ENCODE measurements at places on chromosomes 1 and 21.

- H3K4me1 ChIP-seq, result no peaks in the 10 kb centered on the region
- no peak overlapping the region for H3K4me3 ChIP-seq
These were observed 468.1 kb upstream of the PTBP2 start for GRCh38 chr1:96253246-96254035.

GRCh38 chr1:18612073-18612472 lies 18.6 kb upstream of the PAX7 start:
- no peak for DNase-seq
- H3K4me3 ChIP-seq, result no peak overlapping the region
- peaks cover 6% of the 10 kb centered on the region for H3K27me3 ChIP-seq
- no peaks in the 10 kb centered on the region for H3K4me1 ChIP-seq
- H3K36me3 ChIP-seq, result no peaks in the 10 kb centered on the region

DNA sequence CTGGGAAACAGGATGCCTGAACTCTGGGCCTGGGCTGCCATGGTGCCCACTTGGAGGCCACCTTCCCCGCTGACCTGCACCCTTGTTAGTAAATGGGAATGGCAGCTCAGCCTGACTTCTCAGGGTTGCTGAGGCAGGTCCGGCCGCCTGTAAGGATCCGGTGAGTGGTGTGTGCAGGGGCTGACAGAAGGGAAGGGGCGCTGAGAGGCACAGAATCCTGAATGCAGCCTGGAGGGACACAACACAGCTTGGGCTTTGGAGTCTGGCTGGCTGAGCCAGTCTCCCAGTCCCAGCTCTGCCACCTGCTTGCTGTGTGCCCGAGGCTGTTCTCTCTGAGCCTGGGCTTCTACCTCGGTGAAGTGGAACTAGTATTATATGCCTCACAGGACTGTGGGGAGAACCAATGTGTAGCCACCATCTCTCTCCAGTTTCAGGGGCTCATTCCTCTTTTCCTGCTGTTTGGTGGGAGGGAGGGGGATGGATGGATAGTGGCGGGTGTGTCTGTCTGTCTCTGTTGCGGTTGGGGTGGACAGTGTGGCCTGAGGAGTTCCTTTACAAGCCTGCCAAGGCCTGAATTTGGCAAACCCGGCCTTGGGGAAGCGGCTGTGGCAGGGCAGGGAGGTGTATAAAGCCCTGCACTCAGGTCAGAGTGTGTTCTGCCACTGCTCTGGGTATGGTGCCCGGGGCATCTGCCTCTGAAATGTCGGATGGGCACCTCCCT lies 18.0 kb downstream of the ADORA1 start:
- H3K27me3 ChIP-seq, result no peaks in the 10 kb centered on the region
- DNase-seq, result no peak
- H3K36me3 ChIP-seq, result no peaks in the 10 kb centered on the region
- no peaks in the 10 kb centered on the region for H3K4me1 ChIP-seq
- no peak overlapping the region for H3K4me3 ChIP-seq
- H3K27ac ChIP-seq, result no peak overlapping the region

- H3K27ac ChIP-seq, result peak overlapping the region; percentile 80
- no peaks in the 10 kb centered on the region for H3K36me3 ChIP-seq
- peak overlapping the region; percentile 53 for H3K4me3 ChIP-seq
- no peaks in the 10 kb centered on the region for H3K27me3 ChIP-seq
- peak; percentile 33 for DNase-seq
These were observed 4.6 kb downstream of the FCRLB start for GRCh38 chr1:161725908-161726472.

GRCh38 chr1:65059930-65060538 lies 88.0 kb upstream of the AK4 start:
- no peak for DNase-seq
- H3K27ac ChIP-seq, result no peak overlapping the region
- H3K27me3 ChIP-seq, result no peaks in the 10 kb centered on the region
- no peaks in the 10 kb centered on the region for H3K36me3 ChIP-seq

DNA sequence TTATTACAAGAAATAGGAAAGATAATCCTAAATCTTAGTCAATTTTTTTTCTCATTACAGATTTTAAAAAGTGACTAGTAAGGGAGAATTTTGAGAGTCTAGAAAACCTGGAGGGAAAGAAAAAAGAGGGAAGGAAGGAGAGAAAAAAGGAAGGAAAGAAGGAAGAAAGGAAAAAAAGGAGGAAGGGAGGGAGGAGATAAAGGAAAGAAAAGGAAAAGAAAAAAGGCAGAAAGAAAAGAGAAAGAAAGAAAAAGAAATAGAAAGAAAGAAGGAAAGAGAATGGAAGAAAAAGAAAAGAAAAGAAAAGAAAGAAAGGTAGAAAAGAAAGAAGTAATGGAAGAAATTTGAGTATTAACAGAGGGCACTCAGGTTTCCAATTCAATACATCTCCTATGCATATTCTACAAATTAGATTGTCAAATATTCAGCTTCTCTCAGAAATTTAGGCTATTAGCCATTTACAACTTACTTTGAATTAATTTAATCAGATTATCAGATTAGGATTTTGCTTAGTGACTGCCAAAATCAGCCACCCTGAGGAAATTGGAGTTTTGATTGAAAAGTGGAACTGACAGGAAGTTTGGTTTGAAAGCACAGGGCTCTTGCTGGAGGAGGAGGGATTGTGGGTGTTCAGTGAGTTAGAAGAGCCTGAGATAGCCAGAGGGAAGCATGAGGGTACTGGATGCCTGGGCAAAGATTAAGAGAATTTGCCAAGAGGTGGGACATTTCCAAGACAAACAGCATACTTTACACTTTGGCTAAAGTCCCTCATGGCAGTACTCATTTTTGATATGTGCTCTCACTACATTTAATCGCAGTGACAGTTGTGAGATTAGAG lies 677.8 kb downstream of the USP25 start:
- H3K36me3 ChIP-seq, result no peaks in the 10 kb centered on the region
- H3K27me3 ChIP-seq, result no peaks in the 10 kb centered on the region
- no peak overlapping the region for H3K27ac ChIP-seq
- no peaks in the 10 kb centered on the region for H3K4me1 ChIP-seq

DNA sequence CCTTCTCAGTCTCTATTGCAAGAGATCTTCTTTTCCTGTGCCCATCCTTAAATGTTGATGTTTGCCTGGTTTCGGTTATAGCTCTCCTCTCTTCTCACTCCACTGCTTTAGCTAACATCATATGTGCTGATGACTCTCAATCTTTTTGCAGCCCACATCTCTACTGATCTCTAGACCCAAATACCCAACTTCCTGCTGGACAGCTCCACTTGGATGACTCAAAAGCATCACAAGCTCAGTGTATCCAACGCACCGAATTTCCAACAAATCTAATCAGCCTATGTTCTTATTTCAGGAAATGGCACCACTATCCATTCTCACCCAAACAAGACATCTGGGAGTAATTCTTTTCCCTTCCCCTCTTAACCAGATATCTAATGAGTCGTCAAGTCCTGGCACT lies 79.1 kb upstream of the ARTN start:
- no peaks in the 10 kb centered on the region for H3K36me3 ChIP-seq
- no peaks in the 10 kb centered on the region for H3K27me3 ChIP-seq
- no peak overlapping the region for H3K4me3 ChIP-seq
- no peak for DNase-seq
- peaks cover 6% of the 10 kb centered on the region for H3K4me1 ChIP-seq
- no peak overlapping the region for H3K27ac ChIP-seq

DNA sequence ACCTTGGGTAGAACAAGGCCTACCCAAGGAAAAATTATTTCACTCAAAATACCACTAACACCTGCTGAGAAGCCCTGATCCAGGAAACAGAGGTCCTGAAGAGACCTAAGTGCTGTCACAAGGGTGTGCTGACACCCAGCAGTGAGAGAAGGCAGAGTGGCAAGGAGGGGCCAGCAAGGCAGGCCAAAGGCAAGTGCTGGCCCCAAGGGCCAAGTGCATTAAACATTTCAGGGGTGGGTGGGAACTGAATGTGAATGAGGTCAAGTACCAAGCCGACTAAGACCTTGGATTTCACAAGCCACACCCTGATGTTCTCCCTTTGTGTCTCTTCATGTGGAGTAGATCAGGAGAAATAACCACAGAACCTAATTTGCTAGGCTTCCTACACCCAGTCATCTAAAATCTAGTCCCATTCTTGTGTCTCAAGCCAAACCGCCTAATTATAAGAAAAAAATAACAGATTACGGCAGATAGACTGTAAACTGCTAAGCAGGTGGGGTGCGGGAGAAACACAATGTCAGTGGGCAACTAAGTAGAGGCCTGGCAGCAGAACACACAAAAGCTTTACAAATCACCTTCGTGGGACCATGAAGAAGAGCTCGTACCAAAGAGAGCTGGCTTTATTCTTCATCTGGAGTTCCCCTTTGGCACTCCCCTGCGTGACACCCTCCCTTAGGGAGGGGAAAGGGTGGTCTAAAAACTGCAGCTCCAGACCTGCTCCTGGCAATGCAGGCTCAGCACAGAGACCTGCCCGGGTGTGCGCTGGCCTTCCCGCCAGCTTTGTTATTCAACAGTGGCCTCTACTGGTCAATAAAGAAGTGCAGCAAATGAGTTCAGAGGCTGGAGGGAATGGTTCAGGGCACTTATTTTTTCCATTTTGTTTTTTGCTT lies 8.7 kb downstream of the UBE2G2 start:
- no peak overlapping the region for H3K4me3 ChIP-seq
- H3K36me3 ChIP-seq, result no peaks in the 10 kb centered on the region
- H3K27ac ChIP-seq, result no peak overlapping the region
- peak; percentile 47 for DNase-seq
- no peaks in the 10 kb centered on the region for H3K4me1 ChIP-seq

GRCh38 chr1:234875328-234875952 lies 253.2 kb downstream of the TOMM20 start:
- no peaks in the 10 kb centered on the region for H3K36me3 ChIP-seq
- DNase-seq, result peak; percentile 58
- no peaks in the 10 kb centered on the region for H3K27me3 ChIP-seq
- no peak overlapping the region for H3K27ac ChIP-seq

DNA sequence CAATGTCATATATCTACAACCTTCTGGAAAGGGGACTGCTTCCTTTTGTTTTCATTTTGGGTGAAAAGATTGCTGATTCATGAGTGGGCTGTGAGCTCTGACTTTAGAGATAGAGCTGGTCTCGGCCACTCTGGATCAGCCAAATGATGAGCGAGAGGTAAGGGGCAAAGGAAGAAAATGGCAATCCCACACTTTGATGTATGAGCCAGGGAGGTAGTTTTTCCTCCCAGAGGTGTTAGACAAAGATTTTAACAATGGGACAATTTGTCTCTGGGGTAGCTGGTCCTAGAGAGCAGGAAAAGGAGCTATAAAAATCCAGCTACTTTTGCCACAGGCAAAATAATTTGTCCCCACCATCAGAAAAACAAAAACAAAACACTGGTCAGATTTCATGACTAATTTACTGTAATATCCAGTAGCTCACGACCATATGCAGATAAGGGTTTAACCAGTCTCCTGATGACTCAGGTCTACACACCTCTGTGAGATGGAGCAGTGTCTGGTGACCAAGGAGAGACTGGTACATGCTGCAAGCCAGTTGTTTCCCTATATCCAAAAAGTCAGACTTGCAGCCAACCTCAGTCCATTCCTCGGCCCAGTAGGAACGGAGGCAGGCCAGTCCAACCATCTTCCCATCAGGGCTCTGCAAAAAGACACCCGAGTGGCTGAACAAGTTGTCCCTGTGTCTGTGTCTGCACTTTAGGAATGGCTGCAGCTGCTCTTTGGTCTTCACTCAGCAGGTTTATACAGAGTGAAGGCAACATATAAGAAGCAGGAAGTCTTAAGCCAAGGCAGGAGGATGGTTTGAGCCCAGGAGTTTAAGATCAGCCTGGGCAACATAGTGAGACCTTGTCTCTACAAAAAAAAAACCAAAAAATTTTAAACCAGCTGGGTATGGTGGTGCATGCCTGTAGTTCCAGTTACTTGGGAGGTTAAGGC lies 29.2 kb downstream of the DNASE2B start:
- no peaks in the 10 kb centered on the region for H3K4me1 ChIP-seq
- H3K36me3 ChIP-seq, result no peaks in the 10 kb centered on the region
- H3K27me3 ChIP-seq, result no peaks in the 10 kb centered on the region
- H3K27ac ChIP-seq, result no peak overlapping the region
- DNase-seq, result no peak

- no peak for DNase-seq
- no peaks in the 10 kb centered on the region for H3K36me3 ChIP-seq
- H3K4me3 ChIP-seq, result no peak overlapping the region
- H3K4me1 ChIP-seq, result no peaks in the 10 kb centered on the region
- no peaks in the 10 kb centered on the region for H3K27me3 ChIP-seq
These were observed 43.6 kb upstream of the CCDC190 start for GRCh38 chr1:162904579-162904978.

DNA sequence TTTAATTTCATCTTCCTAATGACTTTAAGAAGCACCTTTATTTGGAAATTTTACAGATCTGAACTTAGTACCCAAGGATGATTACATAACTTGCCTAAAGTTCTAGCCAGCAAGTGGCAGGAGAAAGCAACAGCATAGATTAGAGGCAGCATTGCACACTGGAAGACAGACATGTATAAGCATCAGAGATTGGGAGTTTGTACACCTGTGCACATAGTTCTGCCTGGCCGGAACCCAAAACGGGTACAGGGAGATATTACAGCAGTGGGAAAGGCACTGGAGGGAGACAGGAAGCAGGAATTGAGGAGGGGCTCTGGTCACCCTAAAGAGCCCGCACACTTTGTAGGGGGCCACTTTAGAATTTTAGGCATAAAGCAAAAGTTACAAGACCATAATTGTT lies 19.3 kb downstream of the GBP6 start:
- H3K27me3 ChIP-seq, result no peaks in the 10 kb centered on the region
- H3K36me3 ChIP-seq, result no peaks in the 10 kb centered on the region

DNA sequence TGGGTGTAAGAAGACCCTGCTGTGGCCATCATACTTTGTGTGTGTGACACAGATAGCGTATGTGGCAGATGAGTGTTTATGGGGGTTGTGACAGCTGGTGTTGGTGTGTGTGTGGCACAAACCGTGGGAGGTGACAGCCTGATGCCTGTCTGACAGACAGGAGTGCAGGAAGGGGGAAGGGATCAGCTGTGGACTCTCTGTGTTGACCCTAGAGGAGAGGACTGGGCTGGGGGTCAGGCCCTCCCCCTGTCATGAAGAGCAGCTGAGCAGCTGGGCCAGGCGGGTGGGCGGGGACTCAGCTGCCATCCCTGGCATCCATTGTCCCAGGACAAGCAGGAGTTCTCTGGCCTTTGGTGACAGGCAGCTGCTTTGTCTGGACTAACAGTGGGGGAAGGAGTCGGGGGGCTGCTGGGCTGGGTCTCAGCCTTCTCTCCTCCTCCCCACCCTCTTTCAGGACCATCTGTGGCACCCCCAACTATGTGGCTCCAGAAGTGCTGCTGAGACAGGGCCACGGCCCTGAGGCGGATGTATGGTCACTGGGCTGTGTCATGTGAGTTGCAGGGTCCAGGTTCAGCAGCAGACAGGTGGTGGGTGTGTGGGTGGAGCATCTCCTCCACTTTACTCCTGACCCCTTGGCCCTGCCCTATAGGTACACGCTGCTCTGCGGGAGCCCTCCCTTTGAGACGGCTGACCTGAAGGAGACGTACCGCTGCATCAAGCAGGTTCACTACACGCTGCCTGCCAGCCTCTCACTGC lies 2.3 kb downstream of the PLK3 start:
- no peaks in the 10 kb centered on the region for H3K27me3 ChIP-seq
- DNase-seq, result no peak
- H3K36me3 ChIP-seq, result no peaks in the 10 kb centered on the region

- no peak overlapping the region for H3K4me3 ChIP-seq
- no peak for DNase-seq
- no peak overlapping the region for H3K27ac ChIP-seq
- H3K36me3 ChIP-seq, result no peaks in the 10 kb centered on the region
- no peaks in the 10 kb centered on the region for H3K4me1 ChIP-seq
These were observed 56.5 kb upstream of the BCAR3 start for GRCh38 chr1:93738075-93738622.

GRCh38 chr1:71350330-71350729 lies 269.5 kb upstream of the ZRANB2 start:
- no peak for DNase-seq
- no peak overlapping the region for H3K4me3 ChIP-seq
- H3K36me3 ChIP-seq, result no peaks in the 10 kb centered on the region
- H3K4me1 ChIP-seq, result no peaks in the 10 kb centered on the region
- H3K27ac ChIP-seq, result no peak overlapping the region
